ENCODE measurements at places on chromosomes 2 and 18.

GRCh38 chr2:199569336-199569735 is 111.6 kb upstream of the SATB2 start:
- no peak overlapping the region for H3K4me3 ChIP-seq
- H3K27ac ChIP-seq: no peak overlapping the region
- H3K27me3 ChIP-seq: no peaks in the 10 kb centered on the region

DNA sequence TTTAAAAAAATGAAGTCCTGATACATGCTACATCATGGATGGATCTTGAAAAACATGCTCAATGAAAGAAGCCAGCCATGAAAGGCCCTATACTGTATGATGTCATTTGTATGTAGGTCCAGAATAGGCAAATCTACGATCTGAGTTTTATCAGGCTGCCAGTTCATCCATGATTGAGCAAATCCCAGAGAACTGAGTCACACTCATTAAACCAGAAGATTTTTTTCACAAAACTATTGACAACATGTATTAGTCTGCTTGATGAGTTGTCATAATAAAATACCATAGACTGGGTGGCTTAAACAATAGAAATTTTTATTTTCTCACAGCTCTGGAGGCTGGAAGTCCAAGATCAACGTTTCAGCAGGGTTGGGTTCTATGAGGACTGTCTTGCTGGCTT is 130.7 kb downstream of the MREG start:
- no peak overlapping the region for H3K4me3 ChIP-seq
- DNase-seq: no peak
- H3K4me1 ChIP-seq: no peaks in the 10 kb centered on the region
- H3K27ac ChIP-seq: no peak overlapping the region
- no peaks in the 10 kb centered on the region for H3K36me3 ChIP-seq

DNA sequence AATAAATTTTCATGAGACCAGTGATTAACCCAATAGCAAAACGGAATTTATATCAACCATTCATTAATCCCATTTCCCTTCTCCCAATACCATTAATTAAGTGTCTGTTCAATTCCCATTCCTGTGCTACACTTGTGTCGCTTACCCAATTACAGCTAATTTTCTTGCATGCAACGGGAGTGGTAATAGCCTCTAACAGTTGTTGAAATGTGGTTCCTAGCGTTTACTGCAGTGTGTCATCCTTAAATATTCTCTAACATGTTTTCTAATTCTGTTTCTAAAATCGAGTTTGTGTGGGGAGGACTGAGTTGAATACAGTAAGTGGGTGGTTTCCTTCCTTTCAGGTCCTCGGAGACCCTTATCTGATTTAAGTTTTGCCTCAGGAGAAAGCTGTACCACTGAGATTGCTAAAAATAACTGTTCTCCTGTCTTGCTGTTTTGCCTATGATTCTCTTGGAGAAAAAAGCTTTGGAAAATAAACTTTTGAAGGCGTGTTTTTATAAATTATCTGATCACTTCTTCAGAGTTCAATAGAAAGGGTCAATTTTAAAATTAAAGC is 59.3 kb upstream of the LRRTM1 start:
- H3K27ac ChIP-seq: no peak overlapping the region
- H3K27me3 ChIP-seq: no peaks in the 10 kb centered on the region
- H3K4me1 ChIP-seq: no peaks in the 10 kb centered on the region
- no peak overlapping the region for H3K4me3 ChIP-seq

DNA sequence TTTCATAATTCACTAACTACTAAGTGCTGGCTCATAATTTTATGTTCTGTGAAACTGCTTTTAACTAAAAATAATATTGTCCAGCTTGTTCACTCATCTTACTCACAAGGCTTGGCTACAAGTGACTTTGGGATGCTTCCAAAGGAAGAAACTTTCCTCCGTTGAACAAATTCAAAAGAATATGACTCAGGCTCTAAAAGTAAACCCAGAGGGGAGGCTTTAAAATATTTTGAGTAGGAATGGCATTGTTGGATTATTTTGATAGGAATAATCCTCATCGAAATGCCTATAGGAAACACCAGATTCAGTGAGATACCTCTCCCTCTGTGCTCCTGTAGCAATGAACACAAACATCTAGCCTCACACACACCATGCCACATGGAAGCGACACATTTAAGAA is 25.2 kb upstream of the TLK1 start:
- no peak for DNase-seq
- no peak overlapping the region for H3K27ac ChIP-seq
- no peaks in the 10 kb centered on the region for H3K36me3 ChIP-seq
- H3K4me3 ChIP-seq: no peak overlapping the region

- H3K27me3 ChIP-seq: peaks cover 32% of the 10 kb centered on the region
- H3K27ac ChIP-seq: no peak overlapping the region
- H3K36me3 ChIP-seq: no peaks in the 10 kb centered on the region
- H3K4me3 ChIP-seq: no peak overlapping the region
- DNase-seq: no peak
These were observed 2.3 kb upstream of the PLCD4 start for GRCh38 chr2:218605432-218605831.

GRCh38 chr2:157857881-157858280 is 18.2 kb downstream of the ACVR1 start:
- no peaks in the 10 kb centered on the region for H3K27me3 ChIP-seq
- H3K4me1 ChIP-seq: peaks cover 11% of the 10 kb centered on the region
- H3K27ac ChIP-seq: no peak overlapping the region
- peaks cover 48% of the 10 kb centered on the region for H3K36me3 ChIP-seq
- no peak overlapping the region for H3K4me3 ChIP-seq

GRCh38 chr18:598124-598589 is 1.4 kb downstream of the CLUL1 start:
- peaks cover 35% of the 10 kb centered on the region for H3K27me3 ChIP-seq
- no peak overlapping the region for H3K4me3 ChIP-seq
- no peaks in the 10 kb centered on the region for H3K36me3 ChIP-seq
- H3K4me1 ChIP-seq: peaks cover 12% of the 10 kb centered on the region
- H3K27ac ChIP-seq: no peak overlapping the region

GRCh38 chr2:37985333-37985732 is 60.2 kb downstream of the RMDN2 start:
- no peaks in the 10 kb centered on the region for H3K36me3 ChIP-seq
- no peaks in the 10 kb centered on the region for H3K4me1 ChIP-seq
- no peak overlapping the region for H3K4me3 ChIP-seq
- H3K27ac ChIP-seq: no peak overlapping the region
- H3K27me3 ChIP-seq: no peaks in the 10 kb centered on the region

DNA sequence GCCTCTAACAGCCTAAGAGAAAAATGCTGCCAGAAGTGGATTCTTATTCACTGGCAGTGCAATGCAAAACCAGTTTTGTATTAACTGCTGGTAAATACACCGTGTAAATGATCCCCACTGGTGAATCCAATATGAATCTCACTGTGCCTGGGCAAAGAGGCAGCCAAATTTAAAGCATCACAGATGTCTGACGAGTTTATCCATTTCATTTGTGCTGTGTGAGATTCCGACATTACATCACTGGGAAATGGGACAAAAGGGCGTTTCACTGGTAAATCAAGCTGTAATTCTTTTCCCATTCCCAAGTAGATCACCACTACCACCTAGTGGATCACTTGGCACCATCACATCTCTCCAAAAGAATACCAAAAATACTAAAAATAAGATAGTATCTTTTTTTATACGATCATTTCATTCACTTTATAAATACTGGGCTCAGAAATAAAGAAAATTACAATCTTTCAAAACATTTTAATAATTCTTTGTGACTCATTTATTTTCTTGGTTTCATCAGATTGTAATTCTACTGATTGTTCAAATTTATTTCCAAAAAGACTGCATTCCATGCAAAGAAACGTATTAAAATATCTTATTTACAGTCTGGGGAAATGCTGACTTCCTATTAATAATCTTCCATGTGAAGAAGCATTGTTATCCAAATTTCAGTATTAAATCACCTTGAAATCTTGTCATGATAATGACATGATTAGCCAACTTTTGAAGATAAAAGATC is 125.6 kb downstream of the GRB14 start:
- no peak overlapping the region for H3K27ac ChIP-seq
- H3K36me3 ChIP-seq: no peaks in the 10 kb centered on the region
- no peak for DNase-seq
- H3K4me3 ChIP-seq: no peak overlapping the region

GRCh38 chr18:73842795-73843394 is 304.7 kb downstream of the FBXO15 start:
- no peaks in the 10 kb centered on the region for H3K4me1 ChIP-seq
- no peak overlapping the region for H3K27ac ChIP-seq
- peak; percentile 57 for DNase-seq
- H3K27me3 ChIP-seq: no peaks in the 10 kb centered on the region
